NCI-H2029 (cell line): ENCODE measurements at places on chromosomes 2 and 18.

DNA sequence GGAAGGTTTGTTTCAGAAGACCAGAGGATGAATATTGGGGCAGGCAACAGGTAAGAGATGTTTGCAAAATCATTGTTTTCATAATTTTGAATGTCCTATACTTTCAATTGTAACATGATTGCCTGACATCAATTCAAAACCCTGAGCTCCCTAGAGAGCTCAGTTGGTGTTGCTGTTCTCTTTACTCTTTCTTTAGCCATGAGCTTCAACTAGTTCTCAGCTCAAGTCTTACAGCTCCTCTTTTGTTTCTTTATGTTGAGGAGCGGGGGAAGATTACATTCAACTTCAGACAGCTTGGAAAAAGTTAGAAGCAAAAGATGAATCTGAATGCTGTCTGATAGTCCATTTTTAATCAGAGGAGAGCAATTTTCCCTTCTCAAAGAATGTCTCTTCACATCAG lies 144.8 kb upstream of the TACR1 start:
- DNase-seq = no peak

- no peak for DNase-seq
Measured at GRCh38 chr2:127619877-127620705, 25.9 kb upstream of the GPR17 start.

- no peak for DNase-seq
Measured at GRCh38 chr2:36545871-36546416, 52.0 kb downstream of the FEZ2 start.

DNA sequence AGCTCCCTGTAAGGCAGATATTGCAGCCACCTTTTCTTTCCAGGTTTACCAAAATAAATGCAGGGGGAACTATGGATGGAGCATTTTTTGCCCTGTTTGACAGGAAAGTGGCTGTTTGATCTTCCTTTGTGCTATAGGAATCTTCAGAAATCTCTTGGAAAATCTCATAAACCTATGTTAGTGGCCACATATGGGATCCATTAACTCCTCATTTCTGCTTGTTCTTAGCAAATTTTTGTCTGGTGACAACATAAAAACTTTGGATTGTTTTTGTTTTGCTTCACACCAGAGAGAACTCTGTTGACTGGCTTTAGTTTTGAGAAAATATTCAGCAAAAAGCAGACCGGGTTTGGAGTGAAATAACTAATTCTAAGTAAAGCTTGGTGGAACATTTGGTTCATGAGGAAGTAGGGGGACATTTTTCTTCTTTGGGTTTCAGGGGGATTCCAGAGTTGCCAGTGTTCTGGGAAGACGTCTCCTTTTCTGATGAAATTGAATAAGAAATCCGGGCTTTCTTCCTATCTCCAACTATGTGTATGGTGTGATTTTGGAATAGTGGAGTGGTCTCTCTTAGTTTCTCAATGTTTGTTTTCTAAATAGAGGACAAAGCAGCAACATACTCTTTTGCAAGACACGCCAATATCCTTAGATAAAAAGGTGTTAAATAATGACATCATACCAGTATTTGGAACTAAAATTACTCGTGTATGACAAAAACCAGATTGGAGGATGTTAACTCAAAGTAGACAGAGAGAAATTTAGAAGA lies 174.4 kb downstream of the ICOS start:
- DNase-seq = no peak

GRCh38 chr18:71371951-71372605 lies 1083.2 kb downstream of the SOCS6 start:
- DNase-seq = no peak

GRCh38 chr2:108575132-108575966 lies 41.1 kb downstream of the LIMS1 start:
- no peak for DNase-seq

GRCh38 chr2:980176-980575 lies 29.5 kb downstream of the SNTG2 start:
- no peak for DNase-seq

GRCh38 chr2:127859712-127860085 lies 1.7 kb upstream of the POLR2D start:
- DNase-seq = peak; percentile 28

GRCh38 chr2:46876741-46877384 lies 38.7 kb downstream of the MCFD2 start:
- peak; percentile 1 for DNase-seq
